ENCODE measurements at places on chromosomes 12 and 14.

DNA sequence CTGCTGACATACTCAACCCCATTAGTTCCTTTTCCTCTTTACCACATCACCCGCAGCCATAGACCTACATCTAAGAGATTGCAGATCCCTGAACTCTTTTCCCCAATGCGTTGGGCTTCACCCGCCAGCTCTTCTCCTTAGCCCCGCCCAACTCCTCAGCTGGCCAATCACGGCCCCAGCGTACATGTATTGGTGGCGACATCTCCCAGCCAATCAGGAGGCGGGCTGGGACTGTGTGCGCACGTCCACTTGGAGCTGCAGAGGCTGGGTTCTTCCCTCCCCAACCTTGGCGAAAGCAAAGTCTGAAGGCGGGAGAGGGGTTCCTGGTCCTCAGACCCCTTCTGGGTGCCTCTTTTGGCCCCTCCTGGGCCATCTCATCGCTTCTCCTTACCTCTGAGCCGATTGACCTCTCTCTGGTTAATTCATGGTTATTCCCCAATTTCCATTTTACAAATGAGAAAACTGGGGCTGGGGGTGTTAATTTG lies 11.0 kb downstream of the PDE1B start:
- DNase-seq, result peak; percentile 84

DNA sequence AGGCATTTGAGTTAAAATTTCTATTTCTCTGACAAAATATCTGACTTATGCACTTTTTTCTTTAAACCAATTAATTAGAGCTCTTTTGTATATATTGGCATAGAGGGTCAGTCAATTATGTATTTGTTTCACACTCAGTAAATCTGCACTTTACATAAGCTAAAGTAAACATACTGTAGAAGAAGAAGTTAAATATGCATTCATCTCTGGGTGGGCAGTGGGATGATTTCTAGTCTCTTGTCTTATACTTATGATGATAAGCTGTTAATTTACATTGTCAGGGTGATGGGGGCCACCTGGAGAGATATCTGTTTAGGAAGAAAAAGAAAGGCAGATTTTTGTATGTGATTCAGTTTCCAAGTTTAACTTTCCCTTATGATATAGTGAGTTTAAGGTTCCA lies 330.8 kb downstream of the IPO8 start:
- DNase-seq, result no peak

GRCh38 chr14:71834284-71835204 lies 97.7 kb upstream of the RGS6 start:
- DNase-seq, result no peak

GRCh38 chr12:94127239-94128131 lies 20.9 kb upstream of the PLXNC1 start:
- DNase-seq, result no peak

DNA sequence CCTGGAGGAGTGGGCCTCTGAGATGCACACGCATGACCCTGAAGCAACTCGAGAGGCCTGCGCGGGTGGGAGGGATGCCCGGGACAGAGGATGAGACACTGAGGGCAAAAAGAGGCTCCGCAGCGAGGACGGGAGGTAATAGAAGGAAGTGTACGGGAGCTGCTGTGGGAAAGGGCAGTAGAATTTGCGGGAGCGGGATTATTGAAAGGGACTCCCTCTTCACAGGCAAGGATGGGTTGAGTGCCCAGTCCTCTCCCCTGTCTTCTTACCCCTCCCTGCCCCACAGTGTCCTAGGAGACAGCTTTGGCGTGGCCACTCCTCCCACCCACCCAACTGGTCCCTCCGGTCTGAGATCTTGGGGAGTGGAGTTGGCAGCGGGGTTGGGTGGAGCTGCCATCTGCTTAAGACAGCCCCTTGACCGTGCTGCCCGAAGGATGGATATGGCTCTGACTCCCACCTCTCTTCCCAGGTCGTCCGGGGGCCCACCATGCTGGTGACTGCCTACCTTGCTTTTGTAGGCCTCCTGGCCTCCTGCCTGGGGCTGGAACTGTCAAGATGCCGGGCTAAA lies 15.7 kb upstream of the ESPL1 start:
- no peak for DNase-seq

DNA sequence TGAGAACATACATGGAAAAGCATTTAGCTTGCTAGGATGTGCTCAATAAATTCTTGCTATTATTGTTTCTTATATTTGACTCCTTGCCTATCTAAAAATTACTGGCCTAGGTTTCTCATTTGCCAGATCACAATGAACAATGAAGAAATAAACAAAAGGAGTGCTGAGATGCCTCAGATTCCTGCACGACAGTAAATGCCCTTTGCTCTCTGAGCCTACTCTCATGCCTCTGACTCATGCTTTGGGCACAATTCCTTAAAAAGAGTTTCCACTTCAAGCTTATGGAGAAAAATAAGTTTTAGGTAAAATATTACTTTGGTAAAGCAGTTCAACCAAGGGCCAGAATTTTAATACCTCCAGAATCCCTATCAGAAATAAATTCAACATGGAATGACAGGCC lies 30.9 kb downstream of the GRIN2B start:
- no peak for DNase-seq

DNA sequence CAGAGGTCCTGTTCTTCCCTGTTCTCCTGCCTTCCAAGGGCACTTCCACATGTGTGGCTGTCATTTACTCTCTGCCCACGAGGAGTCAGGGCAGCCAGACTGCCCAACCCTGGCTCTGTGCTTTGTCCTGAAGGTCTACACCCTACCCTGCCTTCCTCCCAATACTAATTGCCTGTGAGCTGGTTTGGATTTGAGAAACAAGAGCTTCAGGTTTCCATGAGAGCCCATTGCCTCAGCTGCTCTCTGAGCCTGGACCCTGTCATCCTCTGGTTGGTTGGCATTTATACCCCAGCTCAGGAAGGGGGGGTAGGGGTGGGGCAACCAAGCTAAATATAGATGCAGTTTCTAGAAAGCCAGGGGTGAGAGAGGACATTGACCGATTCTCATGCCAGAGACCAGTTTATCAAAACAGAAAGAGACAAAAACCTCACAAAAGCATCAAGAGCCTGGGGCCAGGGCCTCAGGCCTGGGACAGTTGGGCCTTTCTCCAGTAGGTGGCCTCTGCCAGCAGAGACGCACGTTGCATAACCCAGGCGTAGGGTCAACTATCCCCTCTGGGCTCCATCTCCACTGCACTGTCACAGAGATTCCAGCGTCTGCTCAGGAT lies 34.5 kb downstream of the VDR start:
- no peak for DNase-seq

DNA sequence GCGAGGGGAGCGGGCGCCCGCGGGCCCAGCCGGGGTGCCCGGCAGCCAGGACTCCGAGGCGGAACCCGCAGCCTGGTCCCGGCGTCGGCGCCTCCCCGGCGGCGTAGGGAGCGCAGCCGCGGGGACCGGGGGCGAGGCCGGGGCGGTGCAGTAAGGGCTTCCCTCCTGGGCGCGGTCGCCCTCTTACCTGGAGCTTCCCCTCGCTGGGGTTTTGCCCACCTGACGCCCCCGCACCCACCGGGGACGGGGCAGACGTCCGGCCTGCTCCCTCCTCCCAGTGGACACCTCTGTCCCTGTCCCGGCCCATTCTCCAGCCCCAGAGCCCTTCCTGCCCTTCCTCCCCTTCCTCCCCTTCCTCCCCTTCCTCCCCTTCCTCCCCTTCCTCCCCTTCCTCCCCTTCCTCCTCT lies 413 bp upstream of the TUBA1C start:
- peak; percentile 64 for DNase-seq

Data from activated T-cell treated with anti-CD3 and anti-CD28 coated beads, Interleukin-2, amount 50 U/mL, for 72 hours (primary cell).